Uterus (tissue), 4 donors: ENCODE measurements at places on chromosomes 7 and 10.

GRCh38 chr7:151876899-151877777, at the start of gene PRKAG2:
TSS of gene PRKAG2 (minus strand) at chr7:151877115. CDS start at chr7:151876620, 495 bp downstream.
- peak; percentile 69 for DNase-seq

GRCh38 chr10:93063144-93063976, 2.8 kb downstream of the CYP26C1 start:
- no peak for DNase-seq

GRCh38 chr7:99362801-99363200, 11.7 kb upstream of the ARPC1B start:
- DNase-seq = no peak

DNA sequence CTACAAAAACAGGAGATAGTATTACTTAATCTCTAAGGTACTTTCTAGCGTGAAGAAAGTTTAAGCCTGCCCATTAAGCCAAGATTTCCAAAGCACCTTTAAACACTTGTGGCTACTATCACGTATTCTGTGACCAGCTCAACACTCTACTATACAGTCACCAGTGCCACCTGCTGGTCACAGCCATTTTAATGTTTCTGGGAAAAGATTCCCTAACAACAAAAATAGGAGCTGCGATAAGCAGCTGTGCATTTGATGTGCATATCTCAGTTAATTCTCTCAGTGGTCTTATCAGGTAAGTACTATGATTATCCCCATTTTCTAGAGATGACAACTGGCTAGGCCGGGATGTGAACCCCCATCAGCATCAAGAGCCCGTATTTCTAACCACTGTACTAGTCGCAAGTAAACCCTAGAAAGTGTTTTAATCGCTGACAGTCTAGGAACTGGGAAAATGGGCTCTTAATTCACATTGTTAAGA, 860 bp downstream of the SEC31B start:
- peak; percentile 45 for DNase-seq

DNA sequence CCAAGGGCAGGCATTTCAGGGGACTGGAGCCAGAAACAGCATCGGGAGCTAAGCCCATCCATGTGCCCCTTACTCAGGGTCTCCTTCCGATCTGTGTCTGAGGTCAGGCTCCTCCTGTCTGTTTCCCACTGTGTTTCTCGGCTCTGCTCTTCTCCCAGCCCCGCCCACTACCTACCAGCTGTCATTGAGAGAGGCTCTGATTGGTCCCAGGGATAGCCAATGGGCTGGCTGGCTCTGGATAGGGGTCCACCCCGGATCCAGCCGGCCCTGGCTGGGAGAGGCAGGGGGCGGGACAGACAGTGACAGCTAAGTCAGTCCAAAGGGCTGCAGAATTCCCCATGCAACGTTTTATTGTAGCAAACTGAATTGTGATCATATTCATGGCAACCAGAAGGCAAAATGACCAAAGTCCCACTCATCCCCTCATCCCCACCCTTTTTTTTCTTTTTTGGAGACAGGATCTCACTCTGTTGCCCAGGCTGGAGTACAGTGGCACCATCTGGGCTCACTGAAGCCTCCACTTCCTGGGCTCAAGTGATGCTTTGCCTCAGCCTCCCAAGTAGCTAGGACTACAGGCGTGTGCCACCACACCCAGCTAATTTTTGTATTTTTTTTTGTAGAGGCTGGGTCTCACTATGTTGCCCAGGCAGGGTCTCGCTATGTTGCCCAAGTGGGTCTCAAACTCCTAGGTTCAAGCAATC, 76.3 kb downstream of the CLIP2 start:
- peak; percentile 31 for DNase-seq

GRCh38 chr7:9937944-9938631, 1035.6 kb upstream of the PHF14 start:
- no peak for DNase-seq

- DNase-seq = no peak
These were observed 3.2 kb downstream of the CYP51A1 start for GRCh38 chr7:92131093-92131492.

- DNase-seq = no peak
These were observed 88.4 kb upstream of the CDK6 start for GRCh38 chr7:92924800-92925199.

GRCh38 chr10:79053081-79053434, 15.7 kb upstream of the ZMIZ1 start:
- DNase-seq = peak; percentile 9

DNA sequence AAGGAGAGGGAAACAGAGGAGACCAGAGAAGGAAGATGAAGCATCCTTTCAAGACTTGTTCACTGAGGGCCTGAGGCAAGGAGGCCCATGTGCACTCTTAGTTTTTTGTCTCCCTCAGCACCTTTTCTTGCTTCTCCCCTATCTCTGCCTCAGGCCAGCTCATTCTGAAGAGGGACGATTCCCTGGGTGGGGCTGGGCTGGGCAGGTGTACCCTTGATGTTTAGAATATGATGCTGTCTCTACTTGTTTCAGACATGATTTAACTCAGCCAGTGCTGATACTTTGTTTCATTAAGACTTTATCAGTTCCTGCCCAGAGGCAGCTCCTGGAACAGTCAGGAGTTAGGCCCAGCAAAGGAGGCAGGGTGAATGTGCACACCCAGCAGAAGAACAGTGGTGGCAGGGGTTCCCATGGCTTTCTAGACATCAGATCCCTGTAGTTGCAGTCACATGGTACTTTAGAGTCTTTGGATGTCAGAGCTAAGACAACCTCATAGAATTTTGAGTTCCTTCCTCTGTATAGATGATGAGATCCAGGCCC, 3.4 kb downstream of the PRXL2A start:
- no peak for DNase-seq

- DNase-seq = no peak
These were observed 235.4 kb downstream of the RPS24 start for GRCh38 chr10:78269060-78269459.

DNA sequence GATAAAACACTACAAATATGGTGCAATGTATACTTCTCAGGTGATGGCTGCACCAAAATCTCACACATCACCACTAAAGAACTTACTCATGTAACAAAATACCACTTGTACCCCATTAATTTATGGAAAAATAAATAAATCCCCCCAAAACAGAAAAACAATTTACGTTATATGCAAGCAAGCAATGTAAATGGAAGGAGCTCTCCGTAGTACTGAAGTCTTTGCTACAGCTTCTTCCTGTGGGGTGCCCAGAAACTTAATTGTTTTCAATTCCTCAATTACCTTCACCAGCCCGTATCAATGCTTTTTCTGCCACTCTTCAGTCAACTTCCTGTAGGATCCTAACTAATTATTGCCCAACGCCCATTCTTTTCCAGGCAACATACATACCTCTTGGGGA, 138.1 kb downstream of the RELN start:
- no peak for DNase-seq

- no peak for DNase-seq
These were observed 17.2 kb downstream of the SAP25 start for GRCh38 chr7:100556541-100556940.

DNA sequence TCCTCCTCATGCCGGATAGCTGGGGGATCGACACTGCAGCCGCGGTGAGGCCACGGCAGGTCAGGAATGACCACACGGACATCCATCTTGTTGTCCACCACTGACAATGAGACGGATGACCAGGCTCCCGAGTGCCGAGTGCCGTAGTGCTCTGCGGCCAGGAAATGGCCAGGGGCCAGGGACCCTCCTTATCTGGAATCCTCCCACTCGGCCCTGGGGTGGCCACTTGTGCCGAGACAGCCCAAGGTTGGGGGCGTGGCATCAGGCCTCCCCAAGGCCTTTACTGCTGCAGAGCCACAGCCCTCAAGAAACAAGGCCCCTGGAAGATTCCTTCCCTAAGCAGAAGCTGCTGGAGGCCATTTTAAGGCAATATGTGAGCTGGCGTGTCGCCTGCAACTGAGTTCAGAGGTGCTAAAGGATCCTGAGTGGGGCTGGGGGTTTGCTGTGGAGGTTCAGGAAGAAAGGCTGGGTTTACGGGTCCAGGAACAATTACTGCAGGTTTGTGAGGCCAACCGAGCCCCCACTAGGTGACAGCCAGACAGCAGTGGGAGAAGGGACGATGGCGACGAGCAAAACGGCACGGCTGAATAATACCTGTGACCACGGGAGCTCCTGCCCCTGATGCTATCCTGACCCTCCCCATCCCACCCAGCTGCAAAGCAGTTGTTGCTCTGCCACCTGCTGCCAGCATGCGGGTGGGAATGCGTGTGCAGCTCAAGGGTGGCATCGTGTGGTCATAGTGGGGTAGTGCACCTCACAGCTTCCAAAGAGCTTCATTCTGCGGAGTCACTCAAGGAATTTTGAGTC, 31.6 kb upstream of the LEP start:
- peak; percentile 70 for DNase-seq

DNA sequence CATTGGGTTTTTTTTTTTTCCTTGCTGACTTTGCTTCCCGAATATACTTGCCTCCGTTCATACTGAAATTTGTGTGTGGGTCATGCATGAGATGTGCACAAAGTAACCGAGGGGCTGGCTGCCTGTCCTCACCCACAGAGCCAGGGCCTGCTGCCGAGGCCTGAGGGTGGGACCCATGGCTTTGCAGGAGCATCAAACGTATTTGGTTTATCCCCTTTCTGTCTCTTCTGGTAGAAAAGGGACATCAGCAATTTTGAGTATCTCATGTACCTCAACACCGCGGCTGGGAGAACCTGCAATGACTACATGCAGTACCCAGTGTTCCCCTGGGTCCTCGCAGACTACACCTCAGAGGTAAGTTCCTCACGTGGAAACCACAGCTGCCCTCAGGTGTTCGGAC, 3.5 kb upstream of the LRRC18 start:
- DNase-seq = no peak

DNA sequence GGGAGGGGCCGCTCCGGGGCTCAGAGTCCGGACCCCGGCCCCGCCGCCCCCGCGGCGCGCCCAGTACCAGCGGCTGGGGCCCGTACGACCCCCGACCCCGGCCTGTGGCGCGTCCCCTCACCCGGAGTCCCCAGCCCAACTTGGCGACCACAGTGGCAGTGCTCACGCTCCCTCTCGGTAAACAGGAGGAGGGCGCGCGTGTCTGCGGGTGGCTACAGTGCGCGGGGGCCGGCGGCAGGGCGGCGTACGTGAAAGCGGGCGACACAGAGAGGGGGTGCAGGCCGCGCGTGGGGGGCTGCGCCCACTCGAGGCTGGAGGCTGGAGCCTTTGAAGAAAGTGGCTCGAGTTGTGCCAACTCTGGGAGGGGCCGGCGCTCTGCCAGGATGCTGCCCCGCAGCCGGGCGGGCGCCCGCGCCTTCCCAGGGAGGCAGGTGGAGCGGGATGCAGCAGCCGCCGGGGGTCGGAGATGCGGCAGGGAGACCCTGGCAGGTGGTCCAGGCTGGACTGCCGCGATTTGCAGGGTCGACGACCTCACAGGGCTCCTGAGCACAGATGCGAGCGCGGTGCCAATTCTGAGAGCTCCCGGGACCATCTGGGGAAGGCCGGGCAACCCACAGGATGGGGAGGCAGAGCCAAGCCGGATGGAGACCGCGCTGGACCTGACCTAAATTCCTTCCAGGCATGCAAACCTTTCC, 655 bp downstream of the PTPRE start:
- DNase-seq = no peak

DNA sequence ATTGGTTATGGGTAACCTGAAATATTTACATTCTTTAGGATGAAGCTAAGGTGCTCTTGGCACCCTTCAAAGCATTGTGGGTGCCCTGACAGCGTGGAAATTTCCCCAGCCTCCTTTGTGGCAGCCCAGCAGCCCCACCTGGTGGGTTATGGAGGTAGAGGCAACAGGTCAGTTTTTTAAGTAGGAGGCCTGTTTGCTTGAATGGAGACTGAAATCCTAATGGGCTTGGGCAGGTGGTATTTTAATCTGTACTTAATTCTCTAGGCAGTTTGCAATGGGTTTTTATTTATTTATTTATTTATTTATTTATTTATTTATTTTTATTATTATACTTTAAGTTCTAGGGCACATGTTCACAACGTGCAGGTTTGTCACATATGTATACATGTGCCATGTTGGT, 139.4 kb downstream of the EPC1 start:
- DNase-seq = no peak

- DNase-seq = no peak
These were observed 60.8 kb downstream of the ZNF438 start for GRCh38 chr10:30970760-30971460.

- DNase-seq = no peak
These were observed 1.9 kb downstream of the VGF start for GRCh38 chr7:101163279-101164070.

- DNase-seq = no peak
These were observed 111.3 kb upstream of the RPA3 start for GRCh38 chr7:7829667-7830066.

DNA sequence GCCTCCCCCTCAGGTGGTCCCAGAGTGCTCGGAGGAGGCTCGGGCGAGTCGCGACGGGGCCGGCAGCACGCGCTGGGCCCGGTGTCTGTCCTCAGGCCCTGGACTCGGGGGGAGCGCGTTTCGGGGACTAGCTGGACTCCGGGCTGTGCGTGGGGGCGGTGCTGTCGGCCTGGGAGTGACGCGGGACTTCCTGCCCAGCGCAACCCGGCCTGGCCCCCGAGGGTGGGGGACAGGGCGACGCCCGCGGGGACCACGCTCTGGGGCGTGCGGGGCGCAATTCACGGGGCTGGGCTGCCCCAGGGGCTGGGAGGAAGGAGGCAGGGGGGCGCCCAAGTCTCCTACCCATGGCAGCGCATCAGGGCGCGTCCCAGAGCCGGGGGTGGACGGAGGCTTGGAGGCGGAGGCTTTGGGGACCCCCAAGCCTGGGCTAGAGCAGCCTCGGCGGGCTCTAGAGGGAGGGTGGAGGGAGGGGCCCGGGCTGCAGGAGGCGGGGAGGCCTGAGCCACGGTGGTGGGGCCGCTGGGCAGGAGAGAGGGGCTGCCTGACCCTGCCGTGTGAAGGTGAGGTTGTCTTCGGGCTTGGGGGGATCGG, 2.3 kb upstream of the VENTX start:
- DNase-seq = no peak

- DNase-seq = no peak
These were observed 94.6 kb downstream of the ELMO1 start for GRCh38 chr7:37353949-37354655.

GRCh38 chr7:22718200-22718711, 8.7 kb upstream of the IL6 start:
- DNase-seq = no peak

DNA sequence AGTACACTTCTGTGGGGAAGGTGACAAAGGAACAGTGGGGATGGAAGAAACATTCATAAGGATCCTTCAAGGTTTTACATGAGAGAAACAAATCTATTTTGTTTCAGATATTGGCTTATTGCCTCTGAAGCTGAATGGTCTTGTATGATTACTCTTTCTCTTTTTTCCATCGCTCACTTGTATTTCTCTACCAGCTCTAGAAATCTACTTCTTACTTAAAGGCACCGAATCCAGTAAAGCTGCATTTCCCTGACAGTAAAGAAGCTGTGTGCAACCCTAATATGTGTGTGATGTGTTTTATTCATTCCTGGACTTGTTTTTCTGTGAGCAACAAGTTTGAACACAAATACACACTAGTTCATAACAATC, 45.2 kb upstream of the NXPH1 start:
- DNase-seq = no peak

- no peak for DNase-seq
These were observed 252.4 kb upstream of the GHITM start for GRCh38 chr10:83886871-83887270.

- DNase-seq = no peak
These were observed 170.0 kb downstream of the TPK1 start for GRCh38 chr7:144665689-144666381.
